AG04450 (cell line): ENCODE measurements at places on chromosomes 3 and 15.
A peak's percentile ranks its signal among the peaks of the same experiment; 100 is the strongest.

DNA sequence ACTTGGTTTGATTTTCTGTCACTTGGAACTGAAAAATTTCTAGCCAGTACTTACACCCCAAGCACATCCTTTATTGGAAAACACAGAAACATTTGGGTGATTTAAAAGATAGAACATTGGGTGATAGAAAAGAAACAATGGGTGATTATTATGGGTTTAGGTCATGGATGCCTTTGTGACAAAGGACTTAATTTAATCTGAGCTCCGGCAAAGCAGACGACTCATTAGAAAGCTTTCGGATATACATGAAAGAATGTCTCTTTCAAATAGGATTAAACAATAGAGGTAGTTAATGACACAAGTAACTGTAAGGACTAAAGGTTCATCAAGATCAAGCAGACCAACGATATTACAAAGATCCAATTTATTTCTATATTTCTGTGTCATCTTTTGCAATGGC is 37.3 kb upstream of the CNTN4 start:
- no peak for DNase-seq

DNA sequence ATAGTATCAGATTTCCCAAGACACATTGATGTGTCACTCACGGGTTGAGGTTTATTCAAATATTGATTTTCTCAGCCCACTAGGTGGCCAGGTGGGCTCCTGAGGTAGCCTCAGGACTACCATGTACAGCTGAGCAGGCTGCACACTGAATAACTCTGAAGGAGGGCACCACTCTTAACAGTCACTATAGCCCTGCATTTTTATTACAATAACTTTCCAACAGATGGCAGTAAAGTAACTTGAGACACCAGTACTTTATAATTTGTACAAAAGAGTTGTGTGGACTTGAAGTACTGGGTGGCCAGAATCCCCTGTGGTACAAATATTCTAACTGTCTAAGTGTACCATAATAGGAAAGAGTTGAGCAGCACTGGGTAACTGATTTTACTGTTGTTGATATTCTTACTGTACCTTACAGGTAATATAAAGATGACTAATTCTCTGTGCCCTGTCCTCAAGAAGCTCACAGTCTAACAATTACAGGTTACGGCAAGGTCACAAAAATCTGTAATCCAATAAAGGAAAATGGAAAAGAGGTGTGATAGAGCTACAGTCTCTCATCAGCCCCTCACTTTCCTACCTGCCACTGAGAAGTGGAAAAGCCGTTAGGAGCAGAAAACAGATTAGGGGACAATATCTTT is 76.0 kb downstream of the ETFA start:
- DNase-seq = peak; percentile 16

DNA sequence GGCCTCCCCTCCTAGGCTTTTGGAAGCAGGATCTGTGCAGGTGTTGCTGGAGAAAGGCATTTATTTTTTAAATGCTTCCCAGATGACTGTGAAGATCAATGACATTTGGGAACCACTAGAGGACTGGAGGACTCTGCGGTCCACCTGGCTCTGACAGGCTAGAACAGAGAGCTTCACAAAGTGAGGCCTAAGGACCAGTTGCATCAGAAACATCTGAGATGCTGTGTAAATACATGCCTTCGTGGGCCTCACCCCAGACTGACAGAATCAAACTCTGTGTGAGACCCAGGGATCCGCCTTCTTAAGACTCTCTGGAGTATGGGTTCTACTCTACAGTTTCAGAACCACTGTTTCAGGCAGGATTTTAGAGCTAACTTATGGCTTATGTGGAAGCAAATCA is 105.0 kb upstream of the ICE2 start:
- DNase-seq = no peak

DNA sequence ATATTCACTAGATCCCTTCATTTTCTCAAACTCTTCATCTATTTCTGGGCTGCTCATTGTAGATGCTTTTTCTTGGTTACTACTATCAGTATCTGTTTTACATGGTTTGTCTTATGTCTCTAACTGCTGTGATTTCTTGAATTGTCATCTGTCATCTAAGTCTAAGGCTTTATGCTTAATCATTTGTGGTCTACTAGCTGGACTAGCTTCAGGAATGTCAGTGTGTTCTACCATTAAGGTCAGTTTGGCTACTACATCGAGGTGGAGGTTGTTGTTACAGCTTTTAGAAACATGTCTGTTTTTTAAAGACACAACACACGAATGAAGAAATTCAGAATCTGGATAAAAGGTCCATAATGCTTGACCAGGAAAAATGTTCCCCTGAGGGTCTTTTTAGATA is 82.2 kb downstream of the ABI3BP start:
- no peak for DNase-seq

DNA sequence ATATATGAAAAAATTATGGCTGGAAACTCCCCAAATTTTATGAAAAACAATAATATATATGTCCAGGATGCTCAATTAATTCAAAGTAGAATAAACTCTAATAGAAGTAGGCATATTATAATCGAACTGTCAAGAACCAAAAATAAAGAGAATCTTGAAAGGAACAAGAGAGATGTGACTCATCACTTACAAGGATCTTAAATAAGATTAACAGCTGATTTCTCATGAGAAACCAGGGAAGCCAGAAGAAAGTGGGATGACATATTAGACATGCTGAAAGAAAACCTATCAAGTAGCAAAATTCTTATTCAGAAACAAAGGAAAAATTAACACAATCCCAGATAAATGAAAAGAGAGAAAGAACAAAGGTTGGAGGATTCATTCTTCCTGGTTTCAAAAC is 66.8 kb downstream of the FAIM start:
- no peak for DNase-seq

DNA sequence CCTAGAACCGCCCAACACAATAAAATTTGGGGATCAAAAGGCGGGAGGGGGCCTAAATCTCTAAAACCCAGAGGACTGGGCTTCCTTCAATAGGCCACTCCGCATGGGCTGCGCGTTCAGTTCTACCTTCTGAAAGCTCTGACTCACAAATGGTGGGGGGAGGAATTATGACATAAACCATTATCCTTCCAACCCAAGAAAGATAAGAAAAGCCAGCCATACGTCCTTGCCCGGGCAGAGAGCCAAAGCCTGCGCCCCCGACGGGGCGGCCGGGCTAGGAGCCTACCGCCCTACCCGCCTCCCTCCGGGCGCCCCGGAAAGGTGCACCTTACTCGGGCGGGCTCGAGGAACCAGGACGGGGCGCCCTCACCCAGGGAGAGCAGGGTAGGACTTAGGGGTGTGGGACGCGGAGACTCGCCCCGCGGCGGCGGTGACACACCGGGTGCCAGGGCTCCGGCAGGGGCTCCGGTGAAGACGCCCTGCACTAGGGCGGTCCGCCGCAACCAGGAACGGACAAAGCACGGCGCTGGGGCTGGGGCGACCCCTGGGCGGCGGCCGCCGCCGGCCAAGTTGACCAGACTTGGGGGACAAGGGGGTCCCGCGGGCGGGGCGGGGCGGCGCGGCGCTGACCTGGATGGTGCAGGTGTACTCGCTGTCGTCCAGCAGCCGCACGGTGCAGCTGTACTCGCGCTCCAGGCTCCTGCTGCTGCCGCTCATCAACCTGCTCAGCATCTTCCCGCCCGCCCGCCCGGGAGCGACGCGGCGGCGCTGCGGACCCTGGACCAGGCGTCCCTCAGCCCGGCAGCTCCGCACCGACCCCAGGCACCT is 534 bp downstream of the FRMD5 start:
- DNase-seq = peak; percentile 33

GRCh38 chr3:102129760-102130608 is 280.7 kb downstream of the NFKBIZ start:
- DNase-seq = peak; percentile 38

- DNase-seq = no peak
Measured at GRCh38 chr3:196667056-196667825, 27.7 kb downstream of the NRROS start.

- no peak for DNase-seq
Measured at GRCh38 chr15:52020221-52021085, 1.4 kb downstream of the MAPK6 start.

GRCh38 chr3:12273045-12273695 is 15.7 kb upstream of the PPARG start:
- DNase-seq = no peak
